Colonic mucosa (tissue), 4 donors: ENCODE measurements at places on chromosomes 1 and 21.

- no peak for DNase-seq
Measured at GRCh38 chr1:209761011-209761635, 5.3 kb downstream of the TRAF3IP3 start.

DNA sequence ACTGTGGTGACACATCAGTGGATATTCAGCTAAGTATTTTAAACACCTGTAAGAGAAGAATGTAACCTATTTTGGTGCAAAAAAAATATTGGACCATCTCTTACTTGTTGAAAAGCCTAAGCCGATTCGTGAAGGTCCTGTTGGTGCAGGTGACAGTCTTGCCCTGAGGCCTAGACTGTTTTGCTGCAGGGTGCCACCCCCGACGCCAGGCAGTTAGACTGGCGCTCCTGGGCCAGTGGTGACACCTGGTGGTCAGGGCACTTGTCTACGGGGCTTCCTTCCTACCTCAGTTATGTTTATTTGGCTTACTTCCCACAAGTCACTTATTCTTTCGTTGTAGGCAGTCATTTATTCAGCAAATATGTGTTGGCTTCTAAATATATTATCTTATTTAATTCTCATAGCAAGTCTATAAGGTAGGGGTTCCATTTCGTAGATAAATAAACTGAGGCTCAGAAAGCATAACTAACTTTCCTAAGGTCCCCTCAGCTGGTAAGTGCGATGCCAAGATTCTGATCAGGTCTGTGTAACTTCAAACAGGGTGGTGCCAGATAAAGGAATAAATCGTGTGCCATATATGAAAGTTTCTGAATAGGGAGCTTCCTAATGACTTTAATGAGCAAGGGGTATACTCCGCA is 1.9 kb downstream of the EEIG2 start:
- peak; percentile 91 for DNase-seq

GRCh38 chr21:38126666-38127303 is 130.0 kb upstream of the KCNJ15 start:
- DNase-seq = peak; percentile 47

DNA sequence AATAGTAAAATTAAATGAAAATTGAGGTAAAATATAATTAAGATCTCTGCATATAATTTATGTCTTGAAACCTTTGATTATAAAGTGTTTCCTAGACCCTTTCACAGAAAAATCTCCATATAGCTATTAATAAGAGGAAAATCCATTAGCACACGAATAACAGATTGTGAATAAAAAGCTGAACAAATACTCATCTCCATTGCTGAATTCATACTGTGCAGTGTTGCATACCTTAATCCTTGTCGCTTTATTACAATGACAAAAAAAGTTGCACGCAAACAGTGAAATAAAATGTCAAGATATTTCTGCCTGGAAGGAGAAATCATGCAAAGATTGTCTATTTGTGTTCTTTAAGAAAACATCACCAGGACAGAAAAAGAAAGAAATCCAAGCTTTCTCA is 499.1 kb upstream of the TMPRSS15 start:
- no peak for DNase-seq

DNA sequence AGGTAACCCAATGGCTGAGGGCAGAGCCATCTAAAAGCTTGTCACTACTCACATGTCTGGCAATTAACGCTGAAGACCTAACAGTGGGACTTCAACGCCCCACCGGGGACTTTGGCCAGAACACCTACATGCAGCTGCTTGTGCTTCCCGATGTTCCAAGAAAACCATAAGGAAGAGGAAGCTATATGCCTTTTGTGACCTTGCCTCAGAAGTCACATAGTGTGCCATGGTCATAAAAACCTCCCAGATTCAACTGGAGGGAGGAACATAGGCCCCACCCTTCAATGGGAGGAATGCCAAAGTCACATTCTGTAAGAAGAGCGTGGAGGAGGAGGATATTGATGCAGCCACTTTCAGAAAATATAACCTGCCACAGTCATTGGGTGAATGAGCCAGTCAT is 147.8 kb upstream of the MAGI3 start:
- peak; percentile 93 for DNase-seq

DNA sequence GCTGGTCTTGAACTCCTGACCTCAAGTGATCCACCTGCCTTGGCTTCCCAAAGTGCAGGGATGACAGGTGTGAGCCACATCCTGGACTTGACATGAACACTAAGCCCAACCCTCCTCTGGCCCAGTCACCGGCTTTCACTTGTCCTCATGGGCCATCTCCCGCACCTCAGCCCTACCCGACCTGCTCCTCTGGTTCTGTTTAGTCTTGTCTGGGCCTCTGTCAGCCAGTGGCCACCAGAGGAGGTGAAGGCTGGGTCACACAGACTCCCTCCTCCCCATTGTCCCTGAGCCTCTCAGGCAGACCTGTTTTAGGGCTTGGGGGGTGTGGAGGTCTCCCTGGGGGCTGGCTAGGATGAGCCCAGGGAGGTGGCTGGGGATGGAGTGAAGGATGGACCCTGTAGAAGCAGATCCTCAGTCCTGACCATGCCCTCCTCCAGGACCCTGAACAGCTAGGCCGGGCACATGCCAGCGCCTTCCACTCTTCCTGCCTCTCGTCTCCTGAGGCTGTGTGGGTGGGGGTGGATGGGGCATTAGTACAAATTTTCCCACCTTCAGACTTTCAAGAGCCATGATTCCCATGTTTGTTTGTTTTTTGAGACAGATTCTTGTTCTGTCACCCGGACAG is 26.1 kb upstream of the UMODL1 start:
- DNase-seq = no peak

DNA sequence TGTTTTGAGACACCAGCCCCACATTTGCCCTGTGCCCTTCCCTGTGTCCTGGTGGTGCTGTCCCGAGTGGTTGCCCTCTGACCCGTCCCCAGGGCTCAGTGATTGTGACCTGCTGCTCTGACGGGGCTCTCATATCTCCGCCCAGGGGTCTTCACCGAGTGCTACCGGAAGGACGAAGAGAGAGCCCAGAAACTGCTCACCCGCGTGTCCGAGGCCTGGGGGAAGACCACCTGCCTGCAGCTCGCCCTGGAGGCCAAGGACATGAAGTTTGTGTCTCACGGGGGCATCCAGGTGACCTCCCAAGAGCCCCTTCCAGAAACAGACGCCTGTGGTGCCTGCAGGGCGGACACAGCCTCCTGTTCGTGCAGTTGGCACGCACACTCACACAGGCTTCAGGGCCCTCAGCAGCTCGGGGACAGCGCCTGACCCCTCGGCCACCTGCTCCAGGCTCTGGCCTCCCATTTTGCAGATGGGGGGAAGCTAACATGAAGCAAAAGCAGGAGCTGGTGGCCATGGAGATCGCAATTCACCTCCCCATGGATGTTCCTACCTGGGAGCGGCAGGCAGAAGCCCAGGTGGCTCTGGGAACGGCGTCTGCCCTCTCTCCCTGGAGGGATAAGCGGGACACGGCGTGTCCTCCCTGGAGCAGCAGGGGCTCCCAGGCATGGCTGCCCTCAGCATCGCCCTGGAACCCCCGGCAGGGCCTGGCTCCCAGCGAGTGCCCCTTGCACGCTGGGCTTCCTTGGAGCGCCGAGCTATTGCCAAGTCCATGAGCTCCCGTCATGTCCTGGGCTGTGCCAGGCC is 45.9 kb downstream of the TRPM2 start:
- DNase-seq = no peak

DNA sequence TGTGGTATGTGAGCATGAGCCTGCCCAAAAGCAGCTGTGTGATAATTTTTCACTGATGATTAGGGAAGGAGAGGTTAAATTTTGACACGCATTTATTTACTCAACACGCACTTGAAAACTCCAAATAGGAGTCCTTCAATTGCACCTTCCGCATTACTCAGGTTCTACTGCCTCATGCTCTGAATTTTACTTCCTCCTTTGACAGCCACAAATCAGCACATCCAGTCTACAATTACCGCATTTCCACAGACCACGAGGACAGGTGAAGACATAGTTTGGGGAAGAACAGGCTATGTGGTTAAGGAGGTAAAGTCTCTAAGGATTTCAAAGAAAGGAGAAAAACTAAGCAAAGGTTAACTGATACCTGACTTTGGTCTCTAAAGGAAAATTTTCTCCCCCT is 2.6 kb downstream of the CAPN8 start:
- DNase-seq = no peak

GRCh38 chr1:155009221-155009711 is 6.7 kb downstream of the ZBTB7B start:
- DNase-seq = no peak

GRCh38 chr1:222641269-222641948 is 23.5 kb downstream of the MIA3 start:
- DNase-seq = no peak

- DNase-seq = no peak
Measured at GRCh38 chr1:16903458-16903796, 7.6 kb downstream of the RNU1-2 start.

DNA sequence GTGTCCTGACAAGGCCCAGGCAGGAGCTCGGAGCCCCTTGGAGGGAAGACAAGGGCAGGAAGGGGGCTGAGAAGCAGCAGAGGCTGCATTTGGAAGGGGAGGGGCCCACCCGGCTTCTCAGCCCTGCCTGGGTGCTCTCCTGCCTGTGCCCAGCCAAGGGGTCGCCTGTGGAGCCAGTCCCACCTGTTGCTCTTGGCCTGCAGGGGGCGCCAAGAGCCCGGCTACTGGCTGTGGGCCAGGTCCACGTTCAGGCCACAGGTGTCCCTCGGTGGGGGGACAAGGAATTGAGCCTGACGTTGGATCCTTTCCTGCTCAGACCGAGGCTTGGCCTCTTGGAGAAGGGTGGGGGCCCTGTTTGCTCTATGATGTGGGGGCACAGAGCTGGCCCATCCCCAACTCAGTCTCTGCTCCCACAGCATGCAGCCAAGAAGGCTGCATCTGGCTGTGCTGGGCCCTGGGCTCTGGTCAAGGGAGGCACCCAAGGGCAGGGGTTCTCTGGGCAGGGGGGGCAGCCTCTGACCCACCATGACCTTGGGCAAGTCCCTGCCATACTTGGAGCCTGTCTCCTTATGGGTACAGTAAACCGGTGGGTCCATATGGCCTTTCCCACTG is 10.9 kb downstream of the WNT4 start:
- peak; percentile 61 for DNase-seq

DNA sequence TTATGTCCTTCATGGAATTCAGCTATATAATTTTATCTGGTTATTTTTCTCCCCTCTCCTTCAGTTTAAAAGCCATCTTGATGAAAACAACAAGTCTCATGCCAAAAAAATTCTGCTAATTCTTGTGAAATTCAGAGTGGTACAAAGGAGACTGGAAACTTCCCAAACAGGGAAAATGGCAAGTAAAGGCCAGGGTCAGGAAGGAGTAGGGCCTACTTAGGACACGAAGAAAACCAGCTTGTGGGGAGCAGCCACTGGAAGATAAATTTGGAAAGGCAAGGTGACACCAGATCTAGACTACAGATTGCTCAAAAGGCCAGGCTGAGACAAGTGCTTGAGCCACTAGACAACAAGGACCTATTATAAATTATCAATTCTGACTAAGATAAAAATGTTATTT is 6.4 kb downstream of the TSTD1 start:
- no peak for DNase-seq

GRCh38 chr1:205315008-205315618 is 6.4 kb downstream of the NUAK2 start:
- no peak for DNase-seq

GRCh38 chr1:22854688-22855565 is 117.7 kb downstream of the LACTBL1 start:
- no peak for DNase-seq

DNA sequence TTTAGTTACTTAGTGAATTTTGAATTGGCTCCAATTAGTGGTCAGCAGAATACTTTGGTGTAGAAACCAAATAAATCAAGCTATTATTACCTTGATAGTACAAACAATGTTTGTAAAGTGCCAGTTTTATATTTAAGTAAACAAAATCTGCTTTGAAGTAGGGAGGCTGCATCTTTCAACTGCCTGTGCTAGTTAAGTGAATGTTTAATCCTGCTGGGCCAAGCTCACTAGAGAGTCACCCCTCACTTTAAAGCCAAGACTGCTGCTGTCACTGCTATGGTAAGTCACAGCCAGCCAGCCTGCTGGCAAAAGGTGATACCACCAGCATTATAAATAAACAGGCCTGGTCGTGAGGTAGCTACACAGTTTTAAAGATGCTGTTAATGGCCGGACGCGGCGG is 10.3 kb upstream of the CFAP126 start:
- no peak for DNase-seq

DNA sequence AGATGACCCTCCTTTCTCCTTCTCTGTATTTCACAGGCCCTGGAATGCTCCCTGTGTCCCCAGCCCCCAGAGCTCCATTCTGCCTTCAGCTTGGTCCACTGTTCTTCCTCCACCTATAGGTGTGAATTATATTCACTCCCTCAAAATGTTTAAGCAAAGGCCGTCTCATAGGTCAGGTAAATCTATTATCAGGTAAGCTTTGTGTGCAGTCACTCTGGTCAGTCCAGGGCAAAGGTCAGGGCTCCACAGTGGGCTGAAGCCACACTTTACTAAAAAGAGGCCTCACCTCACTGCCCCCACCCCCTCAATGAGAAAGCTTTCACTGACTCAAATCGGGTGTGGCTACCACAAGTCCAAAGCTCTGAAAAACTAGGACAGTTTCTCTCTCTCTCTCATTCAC is 65.9 kb downstream of the DNTTIP2 start:
- no peak for DNase-seq

DNA sequence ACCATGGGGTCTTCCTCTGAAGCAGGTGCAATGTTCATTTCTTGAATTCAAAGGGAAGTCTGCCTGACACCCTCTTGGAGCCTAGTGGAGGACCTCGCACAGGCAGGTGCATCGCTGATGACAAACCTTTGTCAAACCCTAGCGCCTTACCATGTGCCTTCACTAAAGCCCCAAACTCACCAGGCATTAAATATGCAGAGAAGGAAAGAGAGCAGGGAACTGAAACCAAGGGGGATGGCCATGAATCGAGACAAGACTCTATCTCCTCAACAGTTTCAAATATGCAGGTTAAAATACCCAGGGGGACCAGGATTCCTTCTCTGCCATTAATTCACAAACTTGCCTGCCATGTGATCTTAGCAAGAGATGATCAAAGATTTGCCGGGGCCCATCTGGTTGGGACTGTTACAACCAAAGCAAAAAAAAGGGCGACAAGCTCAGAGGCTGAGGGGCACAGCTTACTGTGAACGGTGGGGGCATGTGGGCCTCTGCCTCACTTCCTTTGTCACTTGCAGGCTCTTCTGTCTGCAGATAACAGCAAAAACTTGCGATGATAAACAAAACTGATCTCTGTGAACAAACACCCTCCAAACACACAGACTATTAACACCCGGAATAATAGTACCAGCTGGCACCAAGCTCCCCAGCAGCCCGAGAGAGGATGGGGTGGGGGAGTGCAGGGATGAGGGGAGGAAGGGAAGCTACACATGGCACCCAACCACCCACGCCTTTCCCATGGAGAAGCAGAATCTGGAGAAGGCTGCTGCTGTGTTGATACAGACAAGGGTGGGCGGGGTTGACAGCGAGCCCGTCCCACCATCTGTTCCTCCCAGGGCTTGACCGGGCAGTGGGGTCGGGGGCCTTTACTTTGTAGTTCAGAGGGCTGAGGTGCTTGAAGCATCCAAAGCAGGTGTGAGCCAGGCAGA is 33.9 kb downstream of the TMEM63A start:
- DNase-seq = no peak
